ENCODE measurements at places on chromosomes 11 and 22.

GRCh38 chr11:67616431-67617242 is 9.9 kb downstream of the NDUFV1 start:
- no peak for DNase-seq

GRCh38 chr22:28222976-28223745 is 304.1 kb upstream of the PITPNB start:
- no peak for DNase-seq

DNA sequence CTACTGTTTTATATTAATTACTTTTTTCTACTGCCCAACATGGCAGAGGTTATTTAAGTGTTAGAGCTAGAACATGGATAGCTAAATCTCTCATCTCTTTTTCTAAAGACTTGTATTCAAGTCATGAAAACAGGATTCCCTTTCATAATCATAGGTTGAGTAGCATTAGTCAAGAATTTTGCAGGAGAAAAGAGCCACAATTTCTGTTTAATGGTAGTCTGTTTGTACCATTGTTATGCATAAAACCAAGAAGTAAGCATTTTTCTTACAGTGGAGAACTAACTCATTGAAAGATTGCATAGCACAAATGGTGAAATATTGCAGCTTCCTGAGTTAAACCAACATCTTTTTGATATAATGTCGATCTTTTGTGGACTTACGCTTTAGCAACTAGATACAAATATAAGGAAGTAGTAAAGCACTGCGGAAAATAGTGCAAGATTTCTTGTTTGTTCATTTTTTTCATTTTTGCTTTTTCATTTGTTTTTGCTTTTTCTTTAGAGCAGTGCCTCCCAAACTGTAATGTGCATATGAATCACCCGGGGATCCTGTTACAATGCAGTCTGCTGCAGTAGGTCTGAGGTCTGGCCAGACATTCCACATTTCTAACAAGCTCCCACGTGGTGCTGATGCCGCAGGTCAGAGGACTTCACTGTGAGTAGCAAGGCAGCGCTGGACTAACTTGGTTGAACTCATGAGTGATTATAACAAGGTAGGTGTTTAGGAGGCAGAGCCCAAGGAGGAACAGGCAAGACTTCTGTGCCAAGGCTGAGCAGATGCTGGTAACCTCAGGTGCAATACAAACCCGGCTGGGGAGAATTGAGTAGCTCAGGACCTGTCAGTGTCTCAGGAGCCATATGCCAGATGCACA is 4.6 kb downstream of the ETS1 start:
- DNase-seq, result peak; percentile 79

DNA sequence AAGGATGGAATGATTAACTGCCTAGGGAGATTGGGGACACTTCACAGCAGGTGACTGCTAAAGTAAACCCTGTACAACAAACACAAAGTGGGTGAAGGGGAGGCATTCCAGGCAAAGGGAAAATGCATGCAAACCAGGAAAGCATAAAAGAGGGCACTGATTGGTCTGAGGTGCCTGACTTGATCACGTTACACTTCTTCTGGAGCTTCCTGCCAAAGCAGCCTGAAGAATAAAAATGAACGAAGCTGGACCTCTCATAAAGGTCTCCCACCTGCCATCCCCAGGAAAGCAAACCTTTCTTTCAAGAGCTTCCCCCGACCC is 46.7 kb upstream of the SCUBE2 start:
- DNase-seq, result no peak

DNA sequence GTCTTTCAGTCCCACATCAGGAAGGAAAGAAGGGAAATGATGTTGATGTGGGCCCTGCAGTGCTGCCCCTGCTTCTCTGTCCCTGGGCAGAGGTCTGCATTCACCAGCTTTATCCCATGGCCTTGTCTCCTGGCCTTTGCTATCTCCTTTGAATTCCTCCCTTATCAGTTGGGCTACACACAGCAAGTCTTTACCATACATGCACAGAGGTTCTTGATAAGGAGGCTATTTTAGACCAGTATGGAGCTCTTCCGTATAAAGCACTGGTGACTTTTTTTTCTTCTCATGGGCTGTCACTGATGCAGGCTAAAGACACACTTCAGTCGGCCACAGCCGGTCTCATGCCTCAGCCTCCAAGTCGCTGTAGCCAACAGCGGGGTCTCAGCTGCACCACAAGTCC is 20.2 kb downstream of the MYO18B start:
- DNase-seq, result no peak

DNA sequence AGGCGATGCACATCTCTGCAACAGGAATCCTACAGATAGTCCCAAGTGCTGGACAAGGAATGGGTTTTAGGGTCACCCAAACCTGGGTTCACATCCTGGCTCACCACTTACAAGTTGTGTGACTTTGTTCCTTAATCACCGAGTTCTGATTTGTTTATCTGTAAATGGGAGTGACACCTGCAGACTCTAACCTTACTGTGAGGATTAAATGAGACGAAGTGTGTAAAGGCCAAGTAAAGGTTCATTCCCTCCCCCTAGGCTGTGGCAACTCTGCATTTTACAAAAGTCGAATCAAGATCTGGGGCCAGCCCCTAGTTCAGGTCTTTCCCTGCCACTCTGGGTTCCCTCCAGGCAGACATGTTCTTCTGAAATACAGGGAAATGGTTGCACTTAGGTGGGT is 34.9 kb downstream of the SERPINH1 start:
- DNase-seq, result no peak

DNA sequence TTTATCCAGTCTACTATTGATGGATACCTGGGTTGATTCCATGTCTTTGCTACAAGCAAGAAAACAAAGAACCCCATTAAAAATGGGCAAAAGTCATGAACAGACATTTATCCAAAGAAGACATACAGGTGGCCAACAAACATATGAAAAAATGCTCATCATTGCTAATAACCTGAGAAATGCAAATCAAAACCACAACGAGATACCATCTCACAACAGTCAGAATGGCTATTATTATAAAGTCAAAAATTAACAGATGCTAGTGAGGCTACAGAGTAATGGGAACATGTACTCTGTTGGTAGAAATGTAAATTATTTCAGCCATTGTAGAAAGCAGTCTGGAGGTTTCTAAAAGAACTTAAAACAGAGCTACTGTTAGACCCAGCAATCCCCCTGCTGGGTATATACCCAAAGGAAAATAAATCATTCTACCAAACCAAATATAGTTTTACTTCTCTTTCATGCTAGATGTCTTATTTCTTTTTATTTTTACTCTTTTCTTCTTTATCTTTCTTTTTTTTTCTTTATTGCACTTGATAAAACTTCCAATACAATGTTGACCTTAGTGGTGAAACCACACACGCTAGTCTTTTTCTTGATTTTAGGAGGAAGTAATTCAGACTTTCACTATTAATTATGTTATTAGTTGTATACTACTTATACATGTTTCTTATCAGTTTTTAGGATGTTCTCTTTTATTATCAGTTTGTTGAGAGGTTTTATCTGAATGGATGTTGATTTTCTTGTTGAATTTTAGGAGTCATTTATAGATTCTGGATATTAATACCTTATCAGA is 14.3 kb downstream of the TRIM22 start:
- no peak for DNase-seq

- DNase-seq, result peak; percentile 8
These were observed 61.6 kb downstream of the SIK2 start for GRCh38 chr11:111663820-111664219.

DNA sequence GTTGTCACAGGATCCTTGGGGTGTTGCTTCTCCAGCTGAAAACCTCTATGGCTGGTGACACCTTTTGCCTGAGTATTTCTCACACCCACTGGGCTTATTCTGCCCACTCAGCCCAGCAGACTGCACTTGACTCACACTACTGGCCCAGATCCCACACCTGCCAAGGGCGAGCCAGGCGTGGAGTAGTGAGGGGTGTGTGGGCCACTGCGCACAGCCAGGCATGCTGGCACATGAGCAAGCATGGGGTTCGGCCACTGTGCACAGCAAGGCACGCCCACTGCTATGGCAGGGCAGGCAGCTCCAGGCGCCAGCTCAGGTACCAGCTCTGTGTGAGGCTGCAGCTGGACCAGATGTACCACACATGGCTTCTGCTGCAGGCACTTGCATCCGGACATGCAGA is 116.5 kb upstream of the MTNR1B start:
- DNase-seq, result no peak

- DNase-seq, result no peak
These were observed 862.0 kb downstream of the TBC1D22A start for GRCh38 chr22:47624252-47625012.

DNA sequence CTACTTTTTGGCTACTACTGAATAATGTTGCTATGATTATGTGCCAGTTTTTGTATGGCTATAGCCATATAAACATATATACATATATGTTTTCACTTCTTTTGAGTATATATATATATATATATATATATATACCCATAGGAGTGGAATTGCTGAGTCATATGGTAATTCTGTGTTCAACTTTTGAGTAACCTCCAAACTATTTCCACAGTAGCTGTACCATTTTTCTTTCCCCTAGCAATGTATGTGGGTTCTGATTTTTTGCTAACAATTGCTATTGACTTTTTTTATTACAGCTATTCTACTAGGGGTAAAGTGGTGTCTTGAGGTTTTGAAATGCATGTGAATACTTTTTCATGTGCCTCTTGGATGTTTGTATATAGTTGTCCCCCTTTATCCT is 30.4 kb downstream of the CBL start:
- no peak for DNase-seq

DNA sequence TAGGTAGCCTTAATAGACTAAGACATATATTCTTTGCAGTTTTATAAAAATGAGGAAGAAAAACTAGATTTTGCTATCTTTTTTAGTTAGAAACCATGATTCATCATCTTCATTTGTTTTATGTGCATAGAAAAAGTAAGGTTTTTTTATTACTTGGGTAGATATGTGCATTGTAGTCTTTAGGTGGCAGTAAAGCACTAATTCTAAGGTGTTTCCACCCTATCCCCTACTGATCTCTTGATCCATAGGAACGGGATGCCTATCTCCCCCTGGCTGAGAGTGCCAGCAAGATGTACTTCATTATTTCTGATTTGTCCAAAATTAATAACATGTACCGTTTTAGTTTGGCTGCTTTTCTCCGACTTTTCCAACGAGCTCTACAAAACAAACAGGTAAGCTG is 148.1 kb downstream of the DYNC2H1 start:
- DNase-seq, result peak; percentile 31

DNA sequence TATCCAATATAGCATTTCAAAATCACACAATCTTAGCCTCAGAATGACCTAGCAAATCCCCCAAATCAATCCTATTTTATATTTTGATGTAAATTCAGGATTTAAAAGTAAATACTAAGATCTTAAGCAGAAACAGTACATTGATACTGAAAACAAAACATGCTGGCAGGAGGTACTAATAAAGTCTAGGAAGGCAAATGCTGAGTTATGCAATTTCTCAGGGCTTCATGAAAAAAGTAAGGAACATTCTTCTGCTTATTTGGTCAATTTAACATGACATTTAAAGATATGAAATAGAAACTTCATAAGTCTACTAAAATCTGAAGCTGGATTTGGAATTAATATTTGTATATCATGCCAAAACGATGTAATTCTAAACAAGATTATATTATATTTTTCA is 153.3 kb downstream of the SWAP70 start:
- DNase-seq, result no peak

GRCh38 chr11:28504555-28505110 is 396.4 kb downstream of the METTL15 start:
- no peak for DNase-seq

- DNase-seq, result no peak
These were observed 40.7 kb upstream of the RTL6 start for GRCh38 chr22:44538518-44539315.

DNA sequence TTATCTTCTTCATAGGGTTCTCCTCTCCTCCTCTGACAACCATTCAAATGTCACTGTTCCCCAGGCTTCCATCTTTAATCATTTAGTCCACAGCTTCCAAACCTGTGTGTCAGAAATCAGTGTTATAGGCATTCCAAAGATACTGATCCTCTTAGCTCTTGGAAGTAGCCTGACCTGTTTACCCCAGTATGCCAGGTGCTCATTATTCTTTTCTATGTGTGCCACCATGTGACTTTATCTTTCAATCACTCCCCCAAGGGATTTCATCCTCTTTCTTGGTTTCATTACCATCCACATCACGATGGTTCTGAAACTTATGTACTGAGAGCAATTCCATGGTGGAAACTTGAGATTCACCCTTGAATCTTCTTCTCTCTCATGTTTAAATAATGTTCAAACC is 7.6 kb downstream of the POU2AF2 start:
- no peak for DNase-seq

DNA sequence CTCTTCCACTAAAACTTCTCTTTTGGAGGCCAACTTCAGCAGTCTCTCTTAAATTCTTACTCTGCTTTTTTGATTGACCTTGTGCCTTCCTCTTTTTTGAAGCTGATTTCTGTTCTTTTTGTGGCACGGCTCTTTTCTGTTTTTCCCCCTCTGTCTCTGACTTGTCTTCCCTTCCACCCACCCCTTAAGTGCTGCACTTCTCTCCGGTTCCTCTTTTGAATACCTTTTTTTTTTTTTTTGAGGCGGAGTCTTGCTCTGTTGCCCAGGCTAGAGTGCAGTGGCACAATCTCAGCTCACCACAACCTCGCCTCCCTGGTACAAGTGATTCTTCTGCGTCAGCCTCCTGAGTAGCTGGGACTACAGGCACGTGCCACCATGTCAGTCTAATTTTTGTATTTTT is 211.9 kb downstream of the BLID start:
- DNase-seq, result no peak

DNA sequence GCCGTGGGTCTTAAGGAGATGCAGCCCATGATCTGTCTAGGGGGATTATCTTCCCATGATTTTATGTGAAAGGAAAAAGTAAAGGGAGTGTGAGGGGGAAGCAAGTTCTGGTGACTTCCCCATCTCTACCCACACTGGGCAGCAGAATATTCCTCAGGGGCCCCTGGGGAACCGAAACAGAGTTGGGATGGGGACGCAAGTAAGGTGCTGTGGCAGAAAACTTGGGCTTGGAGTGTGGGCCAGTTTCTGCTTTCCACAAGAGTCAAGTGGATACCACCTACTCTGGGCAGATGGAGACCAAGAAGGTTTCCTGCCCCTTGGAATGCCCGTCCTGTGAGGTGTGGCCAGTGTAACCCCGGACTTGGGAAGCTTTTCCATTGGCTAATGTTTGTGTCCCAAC is 64.4 kb downstream of the SGSM3 start:
- peak; percentile 38 for DNase-seq

DNA sequence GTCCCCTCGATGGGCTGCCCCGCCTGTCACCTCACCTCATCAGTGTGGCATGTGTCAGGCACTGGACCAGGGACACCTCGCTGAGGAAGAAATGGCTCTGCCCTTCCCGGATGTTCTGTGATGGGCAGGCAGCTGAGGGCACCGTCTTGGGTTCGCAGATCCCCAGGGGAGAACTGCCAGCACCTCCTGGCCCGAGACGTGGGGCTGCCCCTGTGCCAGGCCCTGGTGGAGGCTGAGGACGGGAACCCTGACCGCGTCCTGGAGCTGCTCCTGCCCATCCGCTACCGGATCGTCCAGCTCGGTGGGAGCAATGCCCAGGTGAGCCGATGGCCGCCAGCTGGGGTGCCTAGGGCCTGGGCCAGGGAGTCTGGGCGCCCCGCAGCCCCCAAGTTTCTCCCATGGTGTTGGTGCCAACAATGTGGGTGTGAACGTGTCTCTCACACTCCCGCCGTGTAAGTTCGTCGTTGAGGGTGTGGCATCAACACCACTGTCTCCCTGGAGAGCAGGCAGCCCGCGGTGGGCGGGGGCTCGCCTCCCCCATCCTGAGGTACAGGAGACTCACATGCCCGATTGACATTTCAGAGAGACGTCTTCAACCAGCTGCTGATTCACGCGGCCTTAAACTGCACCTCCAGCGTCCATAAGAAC is 7.3 kb upstream of the GTSE1 start:
- peak; percentile 25 for DNase-seq
